Right forelimb (tissue), 1 donor: ENCODE measurements at places on chromosomes 11 and 22.

- DNase-seq = no peak
Measured at GRCh38 chr11:70764356-70764905, 366.1 kb downstream of the CTTN start.

DNA sequence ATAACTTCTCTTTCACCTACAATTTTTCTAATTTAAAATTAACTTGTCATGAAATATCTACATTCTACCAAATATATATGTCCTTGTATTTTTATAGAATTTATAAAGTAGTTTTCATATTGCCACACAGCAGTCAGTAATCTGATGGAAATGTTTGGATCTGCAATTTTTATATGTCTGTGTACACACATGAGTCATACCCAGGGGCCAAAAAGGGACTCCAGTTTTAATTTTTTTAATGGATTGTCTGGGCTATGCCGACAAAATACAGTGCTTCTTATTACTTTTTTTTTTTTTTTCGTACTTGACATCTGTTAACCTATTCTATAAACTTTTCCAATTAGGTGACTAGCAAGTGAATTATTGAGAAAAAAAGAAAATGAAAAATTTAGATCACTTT is 6.3 kb downstream of the GUCY1A2 start:
- DNase-seq = no peak

GRCh38 chr22:38503021-38503420 is 3.1 kb downstream of the DDX17 start:
- no peak for DNase-seq

GRCh38 chr22:26367402-26368245 is 61.4 kb upstream of the ASPHD2 start:
- no peak for DNase-seq

- no peak for DNase-seq
Measured at GRCh38 chr11:133146697-133147306, 385.5 kb downstream of the OPCML start.

GRCh38 chr11:119974467-119974866 is 163.4 kb downstream of the TRIM29 start:
- no peak for DNase-seq

- peak; percentile 51 for DNase-seq
Measured at GRCh38 chr11:14973621-14974514, 1.7 kb upstream of the CALCA start.

- no peak for DNase-seq
Measured at GRCh38 chr11:70521475-70522308, 123.4 kb downstream of the CTTN start.

DNA sequence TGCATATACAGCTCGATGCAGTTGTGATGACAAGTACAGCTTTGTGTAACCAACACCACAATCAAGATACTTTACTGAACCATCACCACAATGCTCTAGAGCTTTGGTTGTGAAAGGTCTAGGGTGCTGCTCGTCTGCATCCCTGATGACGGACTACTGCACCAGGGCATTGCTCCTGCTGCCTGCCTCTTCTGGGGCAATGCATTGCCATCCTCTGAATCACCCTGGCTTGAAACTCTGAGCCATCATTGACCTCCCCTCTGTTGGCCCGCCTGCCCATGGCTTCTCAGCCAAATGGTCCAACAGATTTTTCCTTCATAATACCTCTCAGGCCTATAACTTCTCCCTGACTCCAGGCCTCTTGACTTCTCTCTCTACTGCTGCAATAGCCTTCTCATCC is 77.4 kb upstream of the CSNK2A3 start:
- no peak for DNase-seq

- DNase-seq = no peak
Measured at GRCh38 chr11:13003736-13004493, 5.2 kb upstream of the RASSF10 start.

GRCh38 chr22:36595154-36595553 is 66.2 kb upstream of the EIF3D start:
- no peak for DNase-seq

DNA sequence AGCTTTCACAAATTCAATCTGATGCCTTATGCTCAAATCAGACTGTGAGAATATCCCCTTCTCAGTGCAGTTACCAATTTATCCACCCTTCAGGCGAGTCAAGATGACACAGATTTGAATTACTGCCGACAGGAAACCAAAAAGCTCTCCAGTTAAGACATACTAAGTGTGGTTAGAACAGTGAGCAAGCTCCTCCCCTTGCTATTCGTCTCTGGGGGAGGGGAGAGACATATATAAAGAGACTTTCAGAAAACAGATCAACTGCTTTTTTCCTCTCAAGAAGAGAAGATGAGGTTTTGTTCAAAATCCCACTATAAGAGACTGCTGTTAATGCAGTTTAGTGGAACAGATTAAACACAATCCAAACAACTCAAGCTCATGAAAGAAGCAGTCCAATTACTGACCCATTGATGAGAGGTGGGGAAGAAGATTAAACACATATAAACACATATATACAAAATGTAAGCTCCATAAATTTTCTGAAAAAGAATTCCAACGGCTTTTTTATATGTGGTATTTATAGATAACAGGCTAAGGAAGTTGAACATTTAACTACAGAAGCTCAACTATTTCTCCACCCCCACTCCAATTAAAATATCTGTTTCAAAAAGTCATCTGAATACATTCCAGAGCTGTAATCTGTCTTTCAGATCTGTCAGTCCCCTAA is 102.7 kb downstream of the MRTFA start:
- no peak for DNase-seq

GRCh38 chr11:117861151-117862018 is 15.1 kb downstream of the FXYD6 start:
- DNase-seq = peak; percentile 69

DNA sequence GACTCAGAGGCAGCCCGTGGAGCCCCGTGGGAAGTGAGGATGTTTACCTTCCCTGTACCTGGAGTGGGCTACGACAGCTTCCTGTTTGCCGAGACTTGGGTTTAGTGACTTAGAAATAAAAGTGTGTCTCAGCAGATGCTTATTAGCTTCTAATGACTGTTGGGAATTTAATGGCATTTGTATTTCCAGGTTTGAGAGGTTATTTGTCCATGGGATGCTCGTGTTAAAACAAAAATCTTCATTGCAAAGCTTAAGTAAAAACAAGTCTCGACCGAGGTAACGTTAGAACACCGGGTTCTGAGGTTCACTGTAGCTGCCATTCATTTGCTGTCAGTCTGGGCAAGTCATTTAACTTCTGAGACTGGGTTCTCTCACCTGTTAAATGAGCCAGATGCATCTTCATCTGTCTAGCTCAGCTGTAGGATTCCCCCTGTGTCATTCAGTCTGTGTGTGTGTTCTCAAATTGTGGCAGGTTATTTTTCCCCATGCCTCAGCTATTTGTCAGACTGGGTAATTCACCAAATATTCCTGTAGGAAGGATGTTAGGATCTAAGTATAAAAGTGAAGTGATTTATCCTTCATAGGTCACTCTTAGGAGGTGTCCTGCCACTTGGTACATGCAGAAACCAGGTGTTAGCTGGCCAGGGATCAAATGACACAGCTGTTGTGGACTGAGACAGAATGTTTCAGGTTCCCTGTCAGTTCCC is 791 bp downstream of the EI24 start:
- no peak for DNase-seq

DNA sequence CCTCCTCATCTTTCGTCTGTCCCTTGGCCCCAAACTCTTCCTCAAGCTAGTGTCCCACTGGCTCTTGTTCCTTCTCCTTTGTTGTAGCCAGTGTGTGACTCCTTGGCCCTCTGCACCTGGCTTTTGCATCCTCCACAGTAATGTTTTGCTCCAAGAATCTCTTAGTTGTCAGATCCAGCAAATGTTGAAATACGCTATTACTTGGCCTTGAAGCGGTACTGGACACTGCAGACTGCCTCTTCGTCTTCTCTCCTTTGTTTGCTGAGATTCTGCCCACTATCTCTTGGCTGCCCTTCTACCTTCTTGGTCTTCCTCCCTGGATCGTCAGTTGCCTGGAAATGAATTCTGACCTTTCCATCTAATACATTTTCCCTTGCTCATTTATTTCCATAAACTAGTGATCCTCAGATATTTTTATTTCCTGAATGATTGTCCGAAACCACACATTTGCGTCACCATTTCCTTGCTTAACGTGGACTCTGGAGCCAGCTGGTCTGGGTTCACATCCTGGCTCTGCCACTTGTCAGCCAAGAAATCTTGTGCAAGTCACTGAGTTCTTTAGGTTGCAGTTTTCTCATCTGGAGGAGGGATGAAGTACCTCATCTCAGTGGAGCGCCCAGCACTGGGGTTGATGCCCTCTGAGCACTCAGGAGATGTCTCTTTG is 113.6 kb downstream of the LDLRAD3 start:
- DNase-seq = no peak

- DNase-seq = no peak
Measured at GRCh38 chr22:17797721-17798559, 23.7 kb upstream of the BID start.

DNA sequence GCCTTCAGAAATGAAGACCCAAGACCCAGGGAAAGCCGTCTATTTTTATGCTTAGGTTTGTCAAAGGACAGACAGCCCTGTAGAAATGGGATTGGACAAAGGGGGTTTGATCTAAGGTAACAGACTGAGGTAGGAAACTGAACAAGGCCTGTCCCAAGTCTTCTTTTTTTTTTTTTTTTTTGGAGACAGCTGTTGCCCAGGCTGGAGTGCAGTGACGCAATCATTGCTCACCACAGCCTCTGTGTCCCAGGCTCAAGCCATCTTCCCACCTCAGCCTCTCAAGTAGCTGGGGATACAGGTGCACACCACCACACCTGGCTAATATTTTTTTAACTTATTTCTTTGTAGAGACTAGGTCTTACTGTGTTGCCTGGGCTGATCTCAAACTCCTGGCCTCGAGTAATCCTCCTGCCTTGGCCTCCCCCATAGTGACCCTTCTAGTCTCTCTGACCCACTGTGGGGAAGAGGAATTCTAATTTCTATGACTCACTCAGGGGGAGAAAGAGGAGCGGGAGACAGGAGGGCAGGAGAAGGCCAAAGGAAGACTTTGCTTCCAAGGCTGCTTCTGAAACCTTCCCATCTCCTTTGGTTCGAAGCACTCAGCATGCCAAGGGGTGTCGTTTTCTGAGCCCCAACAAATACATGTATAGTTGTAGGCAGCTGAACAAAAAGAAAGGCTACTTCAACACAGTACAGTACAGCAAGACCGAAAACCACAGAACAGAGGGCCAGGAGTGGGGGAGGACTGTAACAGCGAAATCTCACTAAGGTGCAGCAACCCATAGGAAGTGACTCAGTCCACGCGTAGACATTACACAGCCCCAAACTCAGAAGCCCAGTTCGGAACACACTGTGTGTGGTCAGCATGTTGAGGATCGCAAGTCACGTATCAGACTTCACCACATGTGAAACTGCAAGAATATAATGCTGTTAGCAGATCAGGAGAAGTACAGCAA is 872 bp downstream of the TMA7B start:
- DNase-seq = no peak

DNA sequence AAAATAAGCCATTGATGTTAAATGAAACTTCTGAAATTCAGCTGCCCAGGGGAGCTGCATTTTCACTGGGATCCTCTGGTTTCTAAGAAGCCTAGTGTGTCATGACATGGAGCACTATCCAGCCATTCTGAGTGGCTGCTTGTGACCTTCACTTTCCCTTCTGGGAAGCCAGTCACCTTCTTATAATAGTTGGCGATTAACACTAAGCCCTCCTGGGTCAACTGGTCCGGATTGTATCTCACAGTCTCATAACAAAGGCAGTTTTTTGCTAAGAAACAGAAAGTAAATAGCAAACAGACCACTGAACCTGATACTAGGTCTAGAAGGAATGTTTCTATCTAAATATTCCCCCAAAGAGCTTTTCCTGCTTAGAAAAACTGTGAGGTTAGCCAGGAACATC is 7.9 kb downstream of the CSRP3 start:
- no peak for DNase-seq

DNA sequence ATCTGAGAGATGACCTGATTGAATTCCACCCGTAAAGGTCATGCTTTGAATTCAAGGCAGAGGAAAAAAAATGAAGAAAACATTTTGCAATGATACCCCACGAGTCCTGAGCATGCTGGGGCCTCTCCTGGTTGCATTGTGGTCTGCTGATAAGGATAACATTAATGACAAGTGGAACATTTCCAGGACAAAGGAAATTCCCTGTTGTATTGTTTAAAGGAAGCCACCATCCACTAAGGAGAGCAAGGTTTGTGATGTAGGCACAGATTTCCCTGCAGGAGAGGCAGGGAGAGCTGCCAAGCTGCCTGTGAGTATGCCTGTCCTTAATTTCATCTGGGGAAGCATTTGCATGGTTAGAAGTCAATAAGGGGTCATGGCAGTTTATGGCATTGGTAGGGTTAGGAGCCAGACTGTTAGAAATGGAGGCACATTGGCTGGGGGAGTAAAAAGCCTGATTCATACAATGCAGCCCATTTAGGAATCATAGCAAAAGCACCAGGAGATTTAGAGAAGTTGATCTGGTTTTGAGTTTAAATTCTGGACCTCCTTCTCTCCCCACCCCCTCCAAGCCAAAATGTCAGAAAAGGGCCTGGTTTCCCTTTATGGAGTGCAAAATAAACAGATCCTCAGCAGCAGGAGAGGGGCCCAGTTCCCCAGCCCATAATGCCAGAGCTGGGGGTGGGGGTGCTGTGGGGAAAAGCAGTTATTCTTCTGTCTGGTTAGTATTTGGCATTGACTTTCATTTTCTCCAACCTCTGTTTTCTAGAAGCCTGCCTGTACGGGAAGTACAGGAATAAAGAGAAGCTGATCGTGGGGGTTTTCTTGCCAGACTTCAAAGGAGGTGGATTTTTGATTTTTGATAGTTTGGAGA is 22.1 kb downstream of the FLI1 start:
- peak; percentile 57 for DNase-seq

DNA sequence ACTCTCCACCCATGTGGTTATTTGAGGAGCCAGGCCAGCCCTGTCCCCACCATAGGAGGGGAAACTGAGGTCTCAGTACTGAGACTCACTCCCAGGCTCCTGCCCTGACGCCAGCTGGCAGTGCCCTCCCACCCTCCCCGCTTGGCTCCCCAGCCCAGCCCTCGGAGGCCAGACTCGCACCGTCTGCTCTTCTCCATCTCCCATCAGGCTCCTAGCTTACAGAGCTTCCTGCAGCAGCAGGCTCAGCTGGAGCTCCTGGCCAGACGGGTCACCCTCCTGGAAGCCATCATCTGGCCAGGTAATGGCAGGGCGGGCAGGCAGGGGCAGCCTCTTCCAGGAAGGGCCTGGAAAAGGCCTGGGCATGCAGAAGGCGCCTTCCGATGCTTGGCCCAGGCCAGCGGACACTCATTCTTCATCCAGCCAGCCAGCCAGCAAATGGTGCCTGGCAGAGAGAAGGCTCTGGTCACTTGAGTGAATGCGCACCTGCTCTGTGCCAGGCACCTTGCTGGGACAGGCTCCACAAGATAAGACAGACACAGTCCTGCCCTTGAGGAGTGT is 12.6 kb downstream of the RHBDD3 start:
- no peak for DNase-seq

DNA sequence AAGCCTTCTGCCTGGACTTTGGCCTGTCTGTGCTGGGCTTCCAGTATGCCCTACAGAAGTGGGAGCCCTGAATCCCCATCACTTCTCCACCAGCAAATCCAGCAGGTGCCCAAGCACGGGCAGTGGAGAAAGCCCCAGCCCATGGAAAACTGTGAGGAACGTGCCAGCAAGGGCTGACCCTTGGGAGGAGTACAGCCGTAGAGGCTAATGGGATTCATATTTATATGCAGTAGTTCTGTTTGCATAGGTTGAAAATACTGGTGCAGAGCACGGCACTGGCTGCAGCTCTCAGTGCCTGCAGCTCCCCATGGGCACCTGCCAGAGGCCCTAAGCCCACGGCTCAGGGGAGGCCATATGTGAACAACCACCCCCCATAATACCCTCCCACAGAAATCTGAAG is 10.1 kb downstream of the NAGA start:
- no peak for DNase-seq
